ENCODE measurements at places on chromosomes 1 and 21.

DNA sequence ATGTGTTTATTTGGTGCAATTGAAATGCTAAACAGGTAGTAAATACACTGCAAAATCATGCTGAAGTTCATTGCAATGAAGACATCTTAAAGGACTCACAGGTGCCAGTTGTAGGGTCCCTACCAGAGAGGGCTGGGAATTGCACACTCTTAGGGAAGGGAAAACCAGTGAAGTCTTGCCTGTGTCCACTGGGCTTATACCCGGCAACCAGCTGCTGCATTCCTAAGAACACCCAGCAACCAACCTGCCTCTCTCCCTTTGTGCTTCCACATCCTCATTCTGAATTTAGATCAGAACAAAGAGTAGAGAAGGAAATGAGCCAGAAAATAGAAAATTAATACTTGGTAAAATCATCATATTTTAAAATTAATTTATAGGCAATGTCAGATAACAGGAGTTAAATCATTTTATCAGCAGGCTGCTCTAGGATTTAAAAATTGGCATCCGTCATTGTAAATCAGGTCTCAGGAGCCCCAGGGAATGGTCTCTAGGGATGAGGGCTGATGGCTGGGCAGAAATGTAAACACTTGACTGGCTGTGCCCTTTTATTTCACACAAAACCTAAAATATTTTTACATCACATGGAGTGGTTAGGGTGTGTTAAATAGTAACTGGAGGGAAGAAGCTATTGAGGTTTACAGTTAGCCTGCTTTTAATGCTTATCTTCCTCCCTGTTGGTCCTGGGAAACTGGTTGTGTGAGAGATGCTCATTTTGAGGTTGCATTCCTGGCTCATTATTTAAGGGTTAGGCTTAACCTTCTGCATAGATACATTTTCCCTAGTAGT is 31.3 kb downstream of the PTGFRN start:
- DNase-seq, result no peak

GRCh38 chr1:203720242-203720641 is 44.7 kb upstream of the LAX1 start:
- DNase-seq, result no peak

DNA sequence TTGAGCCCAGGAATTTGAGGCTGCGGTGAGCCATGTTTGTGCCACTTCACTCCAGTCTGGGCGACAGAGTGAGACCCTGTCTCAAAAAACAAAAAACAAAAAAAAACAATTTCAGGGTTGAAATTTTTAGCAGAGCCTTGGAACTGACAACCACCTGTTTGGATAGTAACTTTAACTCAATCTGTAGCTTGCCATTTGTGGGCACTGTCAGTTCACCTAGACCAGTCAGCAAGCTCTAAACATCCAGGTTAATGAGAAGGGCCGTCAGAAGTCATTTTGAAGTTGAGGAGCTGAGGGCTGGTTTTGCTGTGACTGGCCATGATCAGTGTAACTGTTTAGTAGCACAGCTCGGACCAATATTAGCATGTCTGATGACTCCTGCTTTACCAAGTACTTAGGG is 8.4 kb downstream of the TRAPPC10 start:
- no peak for DNase-seq

GRCh38 chr1:186310307-186310706 is 64.7 kb downstream of the TPR start:
- no peak for DNase-seq

- DNase-seq, result no peak
Measured at GRCh38 chr21:14114251-14114650, 96.5 kb downstream of the LIPI start.

DNA sequence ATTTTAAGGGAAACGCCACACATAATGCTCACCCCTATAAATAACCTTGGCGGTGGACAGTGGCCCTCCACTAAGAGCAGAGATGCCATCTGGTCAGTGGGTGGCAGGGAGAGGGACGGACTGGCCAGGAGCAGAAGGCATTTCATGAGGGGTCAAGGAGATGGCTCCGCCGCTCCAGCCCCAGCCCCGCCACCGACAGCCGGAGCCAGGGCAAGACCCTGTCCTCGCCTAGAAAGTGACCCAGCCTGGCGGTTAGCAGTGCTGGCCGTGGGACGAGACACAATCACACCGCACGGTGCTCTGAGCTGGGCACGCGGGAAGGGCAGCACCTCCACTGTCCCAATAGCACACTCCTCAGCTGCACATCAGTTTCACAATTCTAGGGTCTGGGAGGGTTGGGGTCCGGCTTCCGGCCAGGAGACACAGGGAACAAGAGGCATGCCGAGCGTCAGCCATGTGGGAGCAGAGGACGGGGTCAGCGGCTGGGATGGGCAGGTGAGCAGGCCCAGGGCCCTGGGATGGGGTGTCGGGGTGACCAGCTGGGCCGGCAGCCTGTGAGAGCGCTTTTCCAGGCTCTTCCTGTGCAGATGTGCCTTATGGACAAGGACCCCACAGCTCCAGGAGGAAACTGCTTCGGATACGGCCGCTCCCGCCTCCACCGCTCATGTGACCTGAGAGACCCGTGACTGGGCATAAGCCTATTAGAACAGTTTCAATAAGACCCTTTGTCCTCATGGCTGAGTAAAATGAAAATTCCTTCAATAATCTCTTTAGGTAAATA is 5.7 kb downstream of the SLC19A1 start:
- no peak for DNase-seq
